ENCODE measurements at places on chromosomes 1 and 21.

GRCh38 chr1:160053548-160054365 is 16.2 kb downstream of the KCNJ10 start:
- no peak for DNase-seq

DNA sequence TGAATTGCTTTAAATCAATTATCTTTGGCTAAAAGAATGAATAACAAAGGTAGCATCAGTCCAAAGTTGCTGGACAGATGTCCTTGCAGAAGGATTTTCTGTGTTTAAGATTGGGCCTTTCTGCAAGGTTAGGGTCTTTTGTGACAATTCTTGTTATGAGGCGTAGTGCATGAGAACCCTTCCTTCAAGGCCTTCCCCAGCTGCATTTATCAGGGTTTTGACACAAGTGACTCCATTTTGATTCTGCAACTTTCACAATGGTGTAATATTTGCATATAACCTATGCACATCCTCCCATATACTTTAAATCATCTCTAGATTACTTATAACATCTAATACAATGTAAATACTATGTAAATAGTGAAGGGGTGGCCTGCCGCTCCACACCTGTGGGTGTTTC is 1.1 kb upstream of the SETD4 start:
- no peak for DNase-seq

GRCh38 chr1:61741711-61742619 is at the start of gene PATJ:
Gene PATJ (plus strand): TSS chr1:61742480. CDS start chr1:61762893, 20,413 bp downstream.
- DNase-seq, result peak; percentile 96

DNA sequence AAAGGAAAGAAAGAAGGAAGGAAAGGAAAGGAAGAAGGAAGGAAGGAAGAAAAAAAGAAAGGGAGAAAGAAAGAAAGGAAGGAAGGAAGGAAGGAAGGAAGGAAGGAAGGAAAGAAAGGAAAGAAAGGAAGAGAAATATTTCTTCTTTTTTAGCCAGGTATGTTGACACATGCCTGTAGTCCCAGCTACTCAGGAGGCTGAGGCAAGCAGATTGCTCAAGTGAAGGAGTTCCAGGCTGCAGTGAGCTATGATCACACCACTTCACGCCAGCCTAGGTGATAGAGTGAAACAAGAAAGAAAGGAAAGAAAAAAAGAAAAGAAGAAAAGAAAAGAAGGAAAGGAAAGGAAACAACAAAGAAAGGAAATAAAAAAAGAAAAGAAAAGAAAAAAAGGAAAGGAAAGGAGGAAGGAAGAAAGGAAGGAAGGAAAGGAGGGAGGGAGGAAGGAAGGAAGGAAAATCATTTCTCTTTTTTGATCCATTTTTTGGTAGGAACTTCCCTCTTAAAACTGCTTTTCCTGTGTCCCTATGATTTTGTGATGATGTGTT is 5.8 kb upstream of the ZMYM1 start:
- no peak for DNase-seq

GRCh38 chr1:101216623-101217022 is 20.2 kb upstream of the S1PR1 start:
- no peak for DNase-seq

GRCh38 chr1:6889875-6890480 is 104.7 kb downstream of the CAMTA1 start:
- peak; percentile 67 for DNase-seq

- peak; percentile 93 for DNase-seq
These were observed 691 bp downstream of the SFPQ start for GRCh38 chr1:35192056-35192852.

- DNase-seq, result no peak
These were observed 32.4 kb downstream of the PSMG1 start for GRCh38 chr21:39150877-39151276.

- DNase-seq, result no peak
These were observed 195.7 kb downstream of the GPATCH2 start for GRCh38 chr1:217435204-217435603.

DNA sequence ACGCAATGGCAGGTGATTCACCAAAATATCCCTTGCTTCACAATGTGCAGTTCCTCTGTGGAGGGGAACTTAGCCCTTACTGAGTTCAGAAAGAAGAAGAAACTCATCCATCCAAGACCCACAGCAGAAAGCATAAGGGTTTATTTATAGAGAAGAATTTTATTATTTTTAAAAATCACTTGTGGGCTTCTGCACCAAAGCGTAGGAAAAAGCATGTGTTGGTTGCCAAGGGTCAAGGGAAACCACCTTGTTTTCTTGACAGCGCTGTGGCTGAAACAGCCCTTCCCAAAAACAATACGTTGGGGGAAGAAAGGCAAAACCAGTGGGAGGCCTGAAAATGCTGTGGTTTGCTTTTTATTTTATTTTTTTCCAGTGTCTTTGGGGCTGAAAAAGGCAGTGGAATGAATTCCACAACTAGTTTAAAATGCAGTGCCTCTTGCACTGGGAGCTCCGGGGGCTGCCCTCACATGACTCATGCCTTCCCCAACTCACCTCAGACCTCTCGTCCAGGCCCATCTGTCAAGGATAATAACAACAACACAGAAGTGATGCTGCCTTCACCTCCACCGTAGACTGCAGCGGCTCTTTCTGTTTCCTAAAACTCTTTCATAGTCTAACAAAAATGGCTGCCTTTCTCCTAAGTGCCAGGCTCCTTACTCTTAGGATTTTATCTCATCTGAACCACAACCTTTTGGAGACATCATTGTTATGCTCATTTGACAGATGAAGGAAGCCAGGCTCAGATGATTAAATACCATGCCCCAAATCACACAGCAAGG is 224.2 kb upstream of the JUN start:
- DNase-seq, result no peak
